Activated CD4-positive, alpha-beta T cell treated with anti-CD3 and anti-CD28 coated beads for 24 hours (primary cell): ENCODE measurements at places on chromosomes 7 and 10.

GRCh38 chr10:59206204-59206720 is 29.8 kb downstream of the PHYHIPL start:
- DNase-seq: no peak

GRCh38 chr10:102267748-102268147 is 22.4 kb downstream of the GBF1 start:
- no peak for DNase-seq

DNA sequence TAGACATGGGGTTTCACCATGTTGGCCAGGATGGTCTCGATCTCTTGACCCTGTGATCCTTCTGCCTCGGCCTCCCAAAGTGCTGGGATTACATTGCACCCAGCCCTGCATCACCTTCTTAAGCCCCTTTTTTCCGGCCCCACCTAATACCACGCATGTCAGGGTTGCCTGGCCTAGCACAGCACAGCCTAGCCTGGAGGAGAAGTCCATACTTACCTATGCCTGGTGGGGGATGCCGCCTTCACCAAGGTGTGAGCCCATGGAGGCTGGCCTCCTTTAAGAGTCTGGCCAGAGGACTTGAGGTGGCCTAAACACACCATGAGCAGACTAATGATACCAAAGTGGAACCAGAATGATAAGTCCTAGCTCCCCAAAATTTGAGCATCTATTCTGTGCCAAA is 22.0 kb upstream of the CUX1 start:
- DNase-seq: no peak

DNA sequence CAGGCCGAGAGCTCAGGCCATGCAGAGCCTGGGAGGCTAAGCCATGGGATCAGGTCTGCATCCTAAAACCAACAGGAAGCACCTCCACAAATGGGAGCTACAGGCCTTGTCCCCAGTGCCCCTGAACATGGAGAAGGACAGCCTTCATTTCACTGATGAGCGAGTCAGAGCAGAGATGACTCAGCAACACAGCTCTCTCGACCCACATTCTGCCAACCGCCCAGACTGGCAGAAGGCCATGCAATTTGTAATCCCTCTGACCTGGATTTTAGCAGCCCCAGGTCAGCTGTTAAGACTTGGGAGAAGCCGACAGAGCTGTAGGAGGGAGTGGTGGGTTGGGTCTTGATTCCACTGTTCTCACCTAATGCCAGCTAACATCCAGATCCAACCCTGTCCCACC is 25.5 kb downstream of the VOPP1 start:
- no peak for DNase-seq

- no peak for DNase-seq
Observed at GRCh38 chr10:116096526-116096925, 176.5 kb downstream of the GFRA1 start.

- no peak for DNase-seq
Observed at GRCh38 chr10:63421591-63421990, 44.2 kb downstream of the JMJD1C start.

DNA sequence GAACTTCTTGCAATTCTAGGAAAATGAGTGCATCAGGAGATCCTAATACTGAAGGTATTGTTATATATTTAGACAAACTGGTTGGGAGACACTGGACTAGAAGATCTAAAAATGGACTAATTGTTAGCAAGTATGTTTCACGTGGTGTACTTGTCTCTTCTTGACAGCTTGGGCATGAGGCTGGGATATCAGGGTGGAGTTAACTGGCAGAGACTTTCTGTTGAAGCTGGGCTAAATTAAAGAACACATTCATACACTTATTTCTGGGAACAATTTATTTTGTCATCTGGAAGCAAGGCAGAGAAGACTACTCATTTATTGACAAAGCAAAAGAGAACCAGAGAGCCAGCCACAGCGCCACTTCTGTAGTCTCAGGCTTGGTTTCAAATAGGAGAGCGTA is 25.9 kb downstream of the TYW1 start:
- DNase-seq: no peak

DNA sequence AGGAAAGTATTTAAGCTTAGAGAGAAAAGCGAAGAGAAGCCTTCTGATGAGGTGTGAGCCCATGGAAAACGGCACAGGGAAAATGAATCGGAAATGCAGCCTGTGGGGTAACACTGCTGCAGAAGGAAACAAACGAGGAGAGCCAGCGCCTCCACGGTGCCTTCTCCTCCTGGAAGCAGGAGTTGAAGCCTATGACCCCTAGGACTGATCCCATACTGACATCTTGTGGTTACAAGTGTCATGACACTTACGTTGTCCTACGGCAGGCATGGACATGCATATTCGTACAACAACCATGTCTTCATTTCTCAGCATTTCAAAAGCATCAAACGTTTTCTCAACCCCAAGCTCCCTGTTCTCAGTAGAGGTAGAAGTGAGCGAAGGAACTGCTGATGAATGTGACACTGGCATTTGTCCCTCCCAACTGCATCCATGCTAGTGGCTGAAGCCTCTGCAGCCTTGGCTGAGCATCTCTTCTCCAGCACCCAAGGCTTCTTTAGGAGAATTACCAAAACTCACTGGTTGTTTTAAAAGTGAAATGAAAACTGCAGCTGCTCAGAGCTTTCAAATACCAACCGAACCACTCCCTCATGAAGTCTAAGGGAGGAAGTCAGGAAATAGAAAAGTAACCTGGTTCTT is 160.2 kb downstream of the JAZF1 start:
- no peak for DNase-seq

DNA sequence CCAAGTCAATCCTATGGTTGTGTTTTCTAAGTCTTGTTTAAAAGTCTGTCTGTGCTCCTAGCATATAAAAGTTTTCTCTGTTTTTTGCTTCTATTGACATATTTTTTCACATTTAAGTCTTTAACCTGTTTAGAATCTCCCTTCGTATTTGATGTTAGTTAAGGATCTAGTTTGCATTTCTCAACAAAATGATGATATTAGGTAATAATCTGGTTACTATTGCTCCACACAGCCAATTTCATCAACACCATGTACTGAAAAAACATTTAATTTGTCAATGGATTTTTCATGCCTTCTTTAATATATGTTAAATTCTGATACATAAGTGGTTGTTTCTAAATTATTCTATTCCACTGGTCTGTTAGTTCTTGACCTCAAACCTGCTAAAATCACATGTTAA is 17.5 kb upstream of the TSGA13 start:
- no peak for DNase-seq

DNA sequence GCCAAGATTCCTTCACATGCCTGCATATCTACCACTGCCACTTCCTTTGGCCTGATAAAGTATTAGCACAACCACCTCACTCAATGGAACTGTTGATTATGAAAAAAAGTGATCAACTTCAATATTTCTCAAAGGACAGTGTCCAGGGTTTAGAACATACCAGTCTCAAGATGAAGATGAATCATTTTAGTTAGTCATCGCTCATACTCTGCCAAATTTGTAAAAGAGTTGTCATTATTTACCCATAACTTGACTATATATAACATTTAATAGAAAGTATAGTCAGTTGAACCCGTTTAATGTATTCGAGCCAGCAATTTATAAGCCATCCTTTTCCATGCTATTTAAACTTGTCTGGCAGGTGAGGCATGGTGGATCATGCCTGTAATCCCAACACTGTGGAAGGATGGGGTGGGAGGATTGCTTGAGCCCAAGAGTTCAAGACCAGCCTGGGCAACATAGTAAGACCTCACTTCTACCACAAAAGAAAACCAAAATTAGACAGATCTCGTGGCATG is 33.2 kb downstream of the SPAM1 start:
- no peak for DNase-seq

GRCh38 chr10:100734295-100735086 is 10.9 kb upstream of the PAX2 start:
- DNase-seq: no peak
